ENCODE measurements at places on chromosomes 4 and X. TPM values are rescaled to one million over a fixed set of nuclear protein-coding genes. Genes with fewer than 3 reads are reported as not detected.

The CT55 gene
- not detected for total RNA-seq

The NLGN3 gene
- 0.23 TPM for total RNA-seq

The DDX53 gene
- total RNA-seq, result not detected

The NRK gene
- 0.51 TPM for total RNA-seq

The GAGE1 gene
- not detected for total RNA-seq

The GPRASP1 gene
- 3.7 TPM for total RNA-seq

The ADH1A gene
- not detected for total RNA-seq

The GUCY1A1 gene
- total RNA-seq, result 0.78 TPM

The ANKRD37 gene
- 24.3 TPM for total RNA-seq

The PPP4R3C gene
- not detected for total RNA-seq

The FAT4 gene
- total RNA-seq, result 18.5 TPM

The GRPEL1 gene
- total RNA-seq, result 44.9 TPM

The RNF150 gene
- 1.0 TPM for total RNA-seq

The SPANXD gene
- total RNA-seq, result not detected

The HCCS gene
- 23.3 TPM for total RNA-seq

The SULT1E1 gene
- total RNA-seq, result 9.2 TPM

The SHROOM3 gene
- 5.3 TPM for total RNA-seq

The TMEM154 gene
- 9.8 TPM for total RNA-seq

The PHOX2B gene
- total RNA-seq, result not detected

The MTTP gene
- total RNA-seq, result 0.30 TPM

The SSX3 gene
- not detected for total RNA-seq

The ASB11 gene
- not detected for total RNA-seq

The AFP gene
- total RNA-seq, result 2.0 TPM

The PRR32 gene
- total RNA-seq, result not detected

The GAGE10 gene
- total RNA-seq, result not detected

The IL13RA2 gene
- 63.2 TPM for total RNA-seq

The ARHGAP36 gene
- total RNA-seq, result not detected

The COL4A5 gene
- 126 TPM for total RNA-seq

The HDAC6 gene
- total RNA-seq, result 37.5 TPM

The HELT gene
- total RNA-seq, result not detected

The PAGE2 gene
- not detected for total RNA-seq

The TAF1 gene
- 50.4 TPM for total RNA-seq

The KIT gene
- 1.5 TPM for total RNA-seq

The SOX3 gene
- total RNA-seq, result not detected

The MSX1 gene
- total RNA-seq, result 5.3 TPM

The HMX1 gene
- total RNA-seq, result not detected

The MPP1 gene
- 17.9 TPM for total RNA-seq

The SFRP2 gene
- total RNA-seq, result not detected

The MMRN1 gene
- total RNA-seq, result 0.42 TPM

The ZIC3 gene
- not detected for total RNA-seq

The UGT2B17 gene
- not detected for total RNA-seq

The SYTL5 gene
- total RNA-seq, result 0.89 TPM

The GPR119 gene
- total RNA-seq, result not detected

The HS6ST2 gene
- total RNA-seq, result 0.42 TPM

The CXCL10 gene
- total RNA-seq, result not detected

The TLR6 gene
- 1.8 TPM for total RNA-seq

All from smooth muscle cell of the umbilical artery (primary cell).